Hepatocyte (in vitro differentiated cells): ENCODE measurements at places on chromosomes 3 and 15. TPM values are rescaled to one million over a fixed set of nuclear protein-coding genes. Genes with fewer than 3 reads are reported as not detected.
A peak's percentile ranks its signal among the peaks of the same experiment; 100 is the strongest.

Gene CCK
- 0.97 TPM in 1 of 2 replicates, not detected in the other for total RNA-seq

Gene IL17RD
- total RNA-seq: 6.2 and 6.7 TPM in 2 replicates

Gene CP
- 22.3 and 26.4 TPM in 2 replicates for total RNA-seq

Gene SLITRK3
- 2.2 and 3.9 TPM in 2 replicates for total RNA-seq

Gene IL5RA
- total RNA-seq: 1.5 TPM in 1 of 2 replicates, not detected in the other

Gene AGBL1
- 0.12 TPM in 1 of 2 replicates, not detected in the other for total RNA-seq

Gene LDHAL6B
- total RNA-seq: not detected in 2 replicates

Gene NOX5
- 0.13 TPM in 1 of 2 replicates, not detected in the other for total RNA-seq

Gene CIP2A
- total RNA-seq: 5.7 and 9.8 TPM in 2 replicates

Gene CD200R1
- total RNA-seq: 0.20 and 0.93 TPM in 2 replicates

Gene STRIT1
- 0.60 and 1.2 TPM in 2 replicates for total RNA-seq

DNA sequence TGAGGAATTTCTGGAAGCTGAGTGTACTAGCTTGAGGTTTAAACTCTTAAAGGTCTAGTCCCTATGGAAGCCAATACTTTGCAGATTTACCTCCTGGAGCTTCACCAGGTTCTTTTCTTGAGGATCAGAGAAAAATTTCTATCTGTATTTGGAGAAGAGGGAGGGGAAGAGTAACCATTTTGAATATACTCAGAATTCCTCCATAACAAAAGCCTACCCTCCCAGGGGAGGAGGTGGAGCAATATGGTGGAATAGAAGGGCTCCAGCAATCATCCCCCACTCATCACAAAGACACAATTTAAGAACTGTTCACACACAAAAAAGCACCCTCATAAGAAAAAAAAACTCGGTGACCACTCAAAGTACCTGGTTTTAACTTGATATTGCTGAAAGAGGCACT, 36.0 kb upstream of the PEX5L start:
- H3K4me1 ChIP-seq: no peaks in the 10 kb centered on the region
- H3K27me3 ChIP-seq: no peaks in the 10 kb centered on the region
- DNase-seq: no peak
- no peaks in the 10 kb centered on the region for H3K36me3 ChIP-seq

GRCh38 chr15:22780267-22780666, 6.2 kb upstream of the NIPA1 start:
- H3K27me3 ChIP-seq: no peaks in the 10 kb centered on the region
- H3K4me3 ChIP-seq: no peak overlapping the region
- no peak overlapping the region for H3K27ac ChIP-seq
- no peaks in the 10 kb centered on the region for H3K36me3 ChIP-seq

DNA sequence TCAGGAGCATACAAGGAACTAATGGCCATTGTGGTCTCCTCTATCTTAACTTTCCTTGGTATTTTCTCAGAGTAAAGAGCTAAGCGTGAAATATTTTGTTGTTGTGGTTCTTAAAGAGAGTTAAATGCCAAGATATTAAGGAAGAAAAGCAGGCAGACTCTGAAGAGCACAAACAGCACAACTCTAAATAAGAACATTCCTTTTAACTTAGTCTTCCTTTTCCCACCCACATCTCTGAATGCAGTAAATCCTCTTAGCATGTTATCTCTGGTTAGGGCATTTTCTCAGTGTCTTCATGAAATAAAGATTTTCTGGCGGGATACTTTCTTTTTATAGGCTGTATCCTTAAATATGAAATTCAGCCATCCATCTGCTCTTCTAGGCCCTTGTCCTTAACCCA, 1.5 kb downstream of the GPR87 start:
- no peak for DNase-seq
- no peaks in the 10 kb centered on the region for H3K4me1 ChIP-seq
- peak overlapping the region; percentile 73 for H3K27ac ChIP-seq
- no peak overlapping the region for H3K4me3 ChIP-seq
- H3K36me3 ChIP-seq: no peaks in the 10 kb centered on the region

DNA sequence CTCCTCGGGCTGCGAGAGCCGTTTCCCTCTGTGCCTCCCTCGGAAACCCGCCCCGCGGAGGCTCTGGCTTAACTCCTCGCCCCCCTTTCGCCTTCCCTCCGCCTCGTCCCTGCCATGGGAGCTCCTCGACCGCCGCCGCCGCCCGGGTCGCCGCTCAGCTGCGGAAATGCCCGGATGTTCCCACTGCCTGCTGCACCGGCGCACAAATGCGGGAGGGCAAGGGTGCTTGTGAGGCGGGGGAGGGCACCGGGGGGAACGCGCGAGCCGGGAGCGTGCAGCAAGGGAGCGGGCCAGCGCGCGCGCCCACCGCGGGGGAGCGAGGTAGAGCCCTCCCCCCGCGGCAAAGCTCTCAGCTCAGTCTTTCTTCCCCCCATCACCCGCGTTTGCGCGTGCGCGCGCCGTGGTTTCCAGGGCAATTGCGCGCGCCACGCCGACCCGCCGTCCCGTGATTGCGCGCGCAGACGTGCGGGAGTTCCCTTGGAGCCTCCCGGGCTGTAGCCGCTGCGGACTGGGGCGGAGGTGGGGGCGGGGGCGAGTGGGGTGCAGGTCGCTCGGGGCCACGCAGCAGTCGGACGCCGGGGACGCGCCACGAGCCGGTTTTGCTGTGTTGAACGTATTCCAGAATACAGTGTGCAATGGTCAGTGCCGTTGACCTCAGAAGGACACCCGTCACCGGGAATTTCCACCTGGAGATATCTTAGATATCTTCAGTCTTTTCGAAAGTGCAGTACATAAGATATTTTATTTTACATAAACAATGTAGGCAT, at the start of gene DMXL2:
Gene DMXL2 (minus strand): TSS at position 168 of the 767 bp plus-strand sequence. CDS start 226 bp downstream, outside the sequence.
- H3K4me1 ChIP-seq: peaks cover 8% of the 10 kb centered on the region
- DNase-seq: peak; percentile 94
- H3K4me3 ChIP-seq: peak within 1 kb of the TSS; percentile 93
- H3K27ac ChIP-seq: peak within 1 kb of the TSS; percentile 74

DNA sequence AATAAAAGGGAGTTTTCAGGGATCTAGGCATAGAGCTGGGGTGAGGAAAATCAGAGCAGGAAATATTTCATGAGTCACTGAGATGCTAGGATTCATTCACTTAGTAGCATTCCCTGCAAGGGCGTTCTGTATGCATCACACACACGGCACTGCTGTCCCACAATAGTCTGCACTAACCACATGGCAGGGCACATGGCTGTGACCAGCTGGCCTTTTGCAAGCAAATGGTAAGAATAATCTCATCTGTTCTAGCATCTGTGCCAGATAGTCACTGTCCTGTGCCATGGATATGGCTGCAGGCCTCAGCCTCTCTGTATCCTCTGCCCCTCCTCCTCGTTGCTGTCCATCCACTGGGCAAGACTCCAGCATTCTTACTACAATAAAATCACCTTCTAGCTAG, 37.8 kb downstream of the BOC start:
- no peak for DNase-seq
- no peaks in the 10 kb centered on the region for H3K36me3 ChIP-seq
- H3K27me3 ChIP-seq: no peaks in the 10 kb centered on the region
- H3K27ac ChIP-seq: no peak overlapping the region
- peaks cover 14% of the 10 kb centered on the region for H3K4me1 ChIP-seq
- H3K4me3 ChIP-seq: no peak overlapping the region

GRCh38 chr3:89762405-89762804, 655.0 kb downstream of the EPHA3 start:
- no peak overlapping the region for H3K27ac ChIP-seq
- no peaks in the 10 kb centered on the region for H3K36me3 ChIP-seq
- H3K4me3 ChIP-seq: no peak overlapping the region

DNA sequence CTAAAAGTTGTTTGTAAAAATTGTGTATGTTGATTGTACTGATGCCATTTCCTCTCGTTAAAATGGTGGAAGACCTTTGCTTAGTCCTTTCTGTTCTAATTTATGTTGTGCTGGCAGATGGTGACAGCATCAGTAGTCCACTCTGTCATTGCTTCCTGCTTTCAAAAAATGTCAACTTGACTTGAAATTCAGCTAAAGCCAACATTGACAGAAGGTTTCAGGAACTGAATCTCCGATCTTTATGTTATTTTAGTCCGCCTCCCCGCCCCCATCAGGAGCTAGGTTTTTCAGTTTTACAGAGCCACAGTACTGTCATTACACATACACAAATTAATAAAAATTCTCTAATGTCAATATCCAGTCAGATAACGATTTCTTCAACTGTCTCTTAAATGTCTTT, 1.5 kb downstream of the CEP63 start:
- H3K4me3 ChIP-seq: peak overlapping the region; percentile 44
- peak overlapping the region; percentile 97 for H3K27ac ChIP-seq
- DNase-seq: no peak
- no peaks in the 10 kb centered on the region for H3K36me3 ChIP-seq

DNA sequence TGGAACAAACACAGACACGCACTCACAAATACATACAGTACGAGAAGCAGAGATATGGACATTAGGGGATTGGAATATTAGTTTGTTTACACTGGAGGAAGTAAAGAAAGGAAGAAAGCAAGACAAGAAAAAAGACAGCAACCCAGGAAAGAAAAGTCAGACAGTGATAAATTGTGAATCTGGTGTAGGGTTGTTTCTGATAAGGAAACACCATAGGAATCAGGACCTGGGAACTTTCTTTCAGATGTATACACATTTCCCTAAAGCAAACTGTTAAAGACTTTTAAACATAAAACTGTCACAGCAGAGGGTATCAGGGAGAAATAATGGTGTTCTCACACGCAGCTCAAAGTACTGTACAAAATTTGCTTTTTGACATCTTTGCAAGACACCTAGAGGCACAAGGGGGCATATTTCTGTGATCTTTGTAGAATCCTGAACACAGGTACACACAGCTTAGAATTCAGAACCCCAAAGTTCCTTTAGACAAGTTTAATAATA, 153.7 kb downstream of the TUSC7 start:
- DNase-seq: no peak
- H3K4me1 ChIP-seq: peaks cover 11% of the 10 kb centered on the region
- no peaks in the 10 kb centered on the region for H3K27me3 ChIP-seq

- no peak overlapping the region for H3K4me3 ChIP-seq
- H3K36me3 ChIP-seq: no peaks in the 10 kb centered on the region
- DNase-seq: no peak
These were observed 1.4 kb upstream of the GHRL start for GRCh38 chr3:10294030-10294586.

DNA sequence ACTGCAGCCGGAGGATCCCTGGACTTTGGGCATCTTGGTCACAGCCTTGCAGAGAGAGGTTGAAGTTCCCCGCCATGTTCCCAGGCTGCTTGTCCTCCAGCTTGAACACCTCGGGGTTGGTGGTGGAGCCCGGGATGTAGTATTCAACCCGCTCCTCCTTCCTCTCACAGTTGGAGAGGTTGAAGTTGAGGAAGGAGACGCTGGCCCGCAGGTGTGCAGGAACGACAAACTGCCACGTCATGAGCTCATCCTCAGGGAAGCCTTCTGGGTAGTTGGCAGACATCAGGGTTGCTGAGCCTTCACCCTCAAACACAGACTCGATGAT, 35.7 kb downstream of the CDCP1 start:
- no peak for DNase-seq
- H3K36me3 ChIP-seq: no peaks in the 10 kb centered on the region
- peak overlapping the region; percentile 90 for H3K27ac ChIP-seq
- no peak overlapping the region for H3K4me3 ChIP-seq
- no peaks in the 10 kb centered on the region for H3K27me3 ChIP-seq
- peaks cover 8% of the 10 kb centered on the region for H3K4me1 ChIP-seq

DNA sequence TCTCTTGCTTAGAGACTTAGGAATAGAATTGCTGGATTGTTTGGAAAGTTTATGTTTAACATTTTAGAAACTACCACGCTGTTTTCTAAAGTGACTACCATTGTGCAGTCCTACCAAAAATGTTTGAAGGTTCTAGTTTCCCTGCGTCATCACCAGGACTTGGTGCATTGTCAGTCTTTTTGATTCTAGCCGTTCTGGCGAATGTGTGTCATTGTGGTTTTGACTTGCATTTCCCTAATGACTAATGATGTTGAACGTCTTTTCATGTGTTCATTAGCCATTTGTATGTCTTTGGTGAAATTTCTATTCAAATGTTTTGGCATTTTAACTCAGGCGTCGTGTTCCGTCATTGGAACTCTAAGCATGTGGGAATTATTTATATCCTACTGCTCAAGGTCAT, 58.0 kb downstream of the CHD2 start:
- no peak overlapping the region for H3K27ac ChIP-seq
- H3K36me3 ChIP-seq: peaks cover 12% of the 10 kb centered on the region
- no peak overlapping the region for H3K4me3 ChIP-seq
- H3K27me3 ChIP-seq: no peaks in the 10 kb centered on the region
- no peaks in the 10 kb centered on the region for H3K4me1 ChIP-seq
- no peak for DNase-seq

DNA sequence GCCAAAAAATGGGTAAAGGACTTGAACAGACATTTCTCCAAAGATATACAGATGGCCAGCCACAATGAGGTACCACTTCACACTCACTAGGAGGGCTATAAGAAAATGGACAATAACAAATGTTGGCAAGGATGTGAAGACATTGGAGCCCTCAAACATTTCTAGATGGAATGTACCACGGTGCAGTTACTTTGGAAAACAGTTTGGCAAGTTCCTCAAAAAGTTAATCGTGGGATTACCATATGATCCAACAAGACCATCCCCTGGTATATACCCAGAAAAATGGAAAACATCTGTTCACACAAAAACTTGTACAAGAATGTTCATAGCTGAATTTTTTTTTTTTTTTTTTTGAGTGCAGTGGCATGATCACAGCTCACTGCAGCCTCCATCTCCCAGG, 15.9 kb upstream of the HRH1 start:
- peaks cover 4% of the 10 kb centered on the region for H3K4me1 ChIP-seq
- H3K4me3 ChIP-seq: no peak overlapping the region
- no peak overlapping the region for H3K27ac ChIP-seq
- no peak for DNase-seq

- H3K4me1 ChIP-seq: peaks cover 19% of the 10 kb centered on the region
- no peak overlapping the region for H3K27ac ChIP-seq
- no peaks in the 10 kb centered on the region for H3K27me3 ChIP-seq
- no peak for DNase-seq
These were observed 77.4 kb downstream of the PTPRG start for GRCh38 chr3:61638741-61639140.
